ENCODE measurements at places on chromosomes 6 and 20.

GRCh38 chr6:92188016-92188415, 1231.3 kb downstream of the EPHA7 start:
- no peak for DNase-seq

DNA sequence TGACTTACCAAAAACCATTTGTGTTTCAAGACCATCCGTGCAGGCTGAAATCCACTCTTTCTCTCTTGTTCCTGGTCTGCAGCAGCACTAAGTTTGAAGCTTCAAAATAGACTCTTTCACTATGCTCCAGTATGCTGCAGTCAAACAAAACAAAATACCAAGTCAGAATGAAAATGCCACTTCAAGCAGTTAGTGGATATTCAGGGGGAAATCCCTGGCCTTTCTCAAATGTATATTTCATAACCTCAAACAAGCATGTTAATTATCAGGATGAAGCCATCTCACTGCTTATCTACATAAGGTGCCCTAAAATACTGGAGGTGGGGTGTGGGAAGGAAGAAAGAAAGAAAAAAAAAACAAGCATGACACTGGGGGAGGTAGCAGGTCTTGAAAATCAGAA, 103.5 kb downstream of the ATXN1 start:
- DNase-seq, result no peak

- DNase-seq, result no peak
Observed at GRCh38 chr20:63025534-63026331, 19.0 kb upstream of the BHLHE23 start.

- DNase-seq, result no peak
Observed at GRCh38 chr20:11832851-11833250, 84.8 kb upstream of the BTBD3 start.

DNA sequence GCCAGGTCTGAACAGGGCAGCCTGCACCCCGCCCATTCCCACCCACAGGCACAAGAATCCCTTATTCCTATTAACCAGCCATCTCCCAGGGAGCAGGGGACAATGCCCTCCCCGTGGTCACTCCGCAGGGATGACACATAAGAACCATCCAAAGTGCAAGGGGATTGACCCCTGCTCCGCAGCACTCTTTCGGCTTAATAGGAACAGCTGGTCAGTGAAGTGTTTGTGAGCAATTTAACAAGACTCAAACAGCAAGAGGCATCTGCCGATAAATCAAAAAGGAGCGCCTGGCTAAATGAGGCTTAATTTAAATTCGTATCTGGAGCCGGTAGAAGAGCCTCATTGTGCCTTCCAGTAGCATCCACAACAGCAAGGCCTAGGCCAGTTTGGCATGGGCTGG, 389.4 kb downstream of the RNGTT start:
- no peak for DNase-seq

DNA sequence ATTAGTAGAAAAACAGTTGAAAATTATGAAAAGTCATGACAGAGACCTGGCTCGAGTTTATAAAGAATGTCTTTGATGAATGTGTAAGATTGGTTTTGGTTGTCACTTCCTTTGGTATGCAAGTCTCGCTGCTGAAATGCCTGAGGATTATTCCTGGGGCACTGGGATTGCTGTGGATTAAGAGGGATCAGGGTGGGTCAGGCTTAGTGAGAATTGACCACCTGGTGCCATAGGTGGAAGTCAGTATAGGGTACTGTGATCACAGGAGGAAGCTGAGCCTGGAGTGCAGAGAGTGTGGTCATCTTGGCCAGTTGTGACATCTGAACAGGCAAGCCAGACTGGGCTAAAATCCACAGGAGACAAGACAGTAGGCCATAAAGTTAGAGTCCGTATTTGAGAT, 34.9 kb downstream of the CEP43 start:
- DNase-seq, result no peak

GRCh38 chr6:158488065-158488464, 71.8 kb upstream of the TMEM181 start:
- no peak for DNase-seq

DNA sequence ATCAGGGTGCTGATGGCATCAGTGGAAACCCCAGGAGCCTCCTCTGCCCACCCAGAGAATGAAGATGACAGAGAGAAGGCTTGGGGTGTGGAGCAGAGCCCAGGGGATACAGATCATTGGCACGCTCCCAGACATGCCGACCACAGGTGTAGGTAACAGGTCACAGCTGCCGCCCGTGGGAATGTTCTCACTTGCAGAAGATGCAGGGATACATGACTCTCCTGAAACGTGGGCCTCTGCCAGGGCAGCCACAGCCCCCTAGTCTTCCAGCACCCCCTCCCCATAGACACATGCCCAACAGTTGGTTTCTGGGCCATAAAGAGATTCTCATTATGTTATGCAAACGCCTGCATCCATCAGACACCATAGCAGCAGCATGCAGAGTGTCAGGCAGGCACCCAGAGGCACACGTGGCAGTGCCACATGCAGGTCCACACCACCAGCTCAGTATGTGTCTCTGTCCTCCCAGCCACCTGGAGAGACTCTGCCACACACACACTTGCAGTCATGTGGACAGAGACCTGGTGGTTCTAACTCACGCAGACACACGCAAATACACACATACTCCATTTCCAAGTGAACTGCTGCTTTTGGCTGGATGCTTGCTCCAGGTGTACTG, 45.5 kb downstream of the LRFN2 start:
- DNase-seq, result no peak

- no peak for DNase-seq
Observed at GRCh38 chr6:141866731-141867497, 265.8 kb upstream of the GJE1 start.

DNA sequence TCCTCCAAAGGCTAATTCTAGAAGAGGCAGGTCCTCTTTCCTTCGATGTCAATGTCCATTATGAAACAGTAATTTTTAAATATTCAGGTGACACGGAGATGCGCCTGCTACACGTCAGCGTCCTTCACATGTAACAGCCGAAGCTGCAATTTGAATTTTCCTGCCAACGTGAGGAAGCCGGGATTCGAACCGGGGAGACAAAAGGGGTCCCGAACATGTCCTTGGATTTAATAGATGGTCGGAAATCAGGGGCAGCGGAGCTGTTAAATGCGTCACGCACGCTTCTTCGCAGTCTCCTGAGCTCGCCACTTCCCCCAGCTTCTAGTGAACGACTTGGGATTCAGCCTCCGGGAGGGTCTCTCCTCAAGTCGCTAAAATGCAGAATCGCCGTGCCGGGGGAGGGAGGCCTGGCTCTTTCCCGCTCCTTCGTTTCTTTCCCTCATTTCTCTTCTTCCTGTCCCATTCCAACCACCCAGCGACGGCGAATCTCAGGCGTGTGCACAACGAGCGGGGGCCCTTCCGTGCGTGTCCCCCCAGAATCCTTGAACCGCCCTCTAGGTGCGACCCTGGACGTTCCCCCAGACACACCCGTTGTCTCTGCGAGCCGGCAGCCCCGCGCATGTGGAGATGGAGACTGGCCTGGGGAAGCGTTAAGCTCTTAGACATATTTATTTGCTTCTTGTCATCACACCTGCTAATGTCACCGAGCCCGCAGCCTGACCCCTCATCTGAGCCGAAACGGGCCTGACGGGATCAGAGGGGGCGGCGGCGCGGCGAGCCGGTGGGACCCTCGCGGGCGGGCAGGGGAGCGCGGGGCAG, 1.3 kb upstream of the FOXC1 start:
- no peak for DNase-seq

- no peak for DNase-seq
Observed at GRCh38 chr20:62413896-62414481, 6.9 kb upstream of the CABLES2 start.

DNA sequence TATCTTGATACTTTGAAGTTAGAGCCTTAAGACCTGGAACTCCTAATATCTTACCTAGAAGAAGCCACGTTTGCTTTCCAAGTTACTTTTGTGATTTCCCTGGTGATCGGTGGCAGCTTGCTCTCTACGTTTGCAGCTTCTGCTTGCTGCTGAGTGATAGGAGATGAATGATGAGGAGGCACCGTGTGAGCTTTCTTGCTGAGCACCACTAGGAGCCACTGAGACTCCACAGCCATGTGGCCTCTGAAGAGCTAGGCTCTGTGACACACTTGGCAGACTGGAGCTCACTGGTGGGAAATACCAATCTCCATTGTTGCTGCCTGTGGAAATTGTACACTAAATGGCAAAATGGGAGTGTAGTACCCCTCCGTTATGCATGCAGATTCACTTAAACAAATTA, 161.8 kb downstream of the IBTK start:
- DNase-seq, result no peak

DNA sequence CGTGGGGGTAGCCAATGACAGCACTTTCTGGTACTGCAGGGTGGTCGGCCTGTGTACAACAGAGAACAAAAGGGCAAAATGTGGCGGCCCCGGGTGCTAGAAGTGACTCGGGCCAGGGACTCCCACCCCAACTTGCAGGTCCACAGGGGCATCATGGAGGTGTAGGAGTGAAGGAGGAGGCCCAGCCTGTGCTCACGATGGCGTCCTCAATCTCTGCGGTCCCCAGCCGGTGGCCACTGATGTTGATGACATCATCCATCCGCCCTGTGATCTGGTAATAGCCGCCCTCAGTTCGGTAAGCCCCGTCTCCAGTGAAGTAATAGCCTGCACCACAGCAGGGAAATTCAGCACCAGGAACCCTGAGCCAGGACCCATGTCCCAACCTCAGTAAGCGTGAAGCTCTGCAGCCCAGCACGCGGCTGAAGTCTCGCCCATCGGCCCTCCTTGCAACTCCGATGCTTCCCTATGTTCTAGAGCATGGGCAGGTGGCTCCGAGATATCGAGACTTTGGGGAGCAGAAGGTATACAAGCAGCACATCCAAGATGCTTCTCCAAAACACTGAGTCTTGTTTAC, 20.2 kb upstream of the APMAP start:
- no peak for DNase-seq

DNA sequence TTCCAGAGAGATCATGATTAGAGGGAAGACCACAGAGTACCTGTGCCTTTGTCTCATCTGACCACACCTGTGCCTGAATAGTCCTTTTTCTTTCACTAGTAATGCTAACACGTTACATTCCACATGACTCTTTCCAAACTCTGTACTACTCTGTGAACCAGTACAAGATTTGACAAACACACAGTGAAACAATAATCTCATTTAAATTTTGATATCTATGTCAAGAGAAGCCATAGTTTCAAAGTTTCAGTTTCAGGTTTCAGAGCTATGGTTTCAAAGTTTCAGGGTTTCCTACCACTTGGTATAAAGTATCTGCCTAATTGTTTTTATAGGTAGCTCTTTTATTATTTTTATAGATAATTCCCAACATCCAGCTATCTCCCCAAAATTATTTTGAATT, 62.0 kb upstream of the PHACTR2 start:
- no peak for DNase-seq

DNA sequence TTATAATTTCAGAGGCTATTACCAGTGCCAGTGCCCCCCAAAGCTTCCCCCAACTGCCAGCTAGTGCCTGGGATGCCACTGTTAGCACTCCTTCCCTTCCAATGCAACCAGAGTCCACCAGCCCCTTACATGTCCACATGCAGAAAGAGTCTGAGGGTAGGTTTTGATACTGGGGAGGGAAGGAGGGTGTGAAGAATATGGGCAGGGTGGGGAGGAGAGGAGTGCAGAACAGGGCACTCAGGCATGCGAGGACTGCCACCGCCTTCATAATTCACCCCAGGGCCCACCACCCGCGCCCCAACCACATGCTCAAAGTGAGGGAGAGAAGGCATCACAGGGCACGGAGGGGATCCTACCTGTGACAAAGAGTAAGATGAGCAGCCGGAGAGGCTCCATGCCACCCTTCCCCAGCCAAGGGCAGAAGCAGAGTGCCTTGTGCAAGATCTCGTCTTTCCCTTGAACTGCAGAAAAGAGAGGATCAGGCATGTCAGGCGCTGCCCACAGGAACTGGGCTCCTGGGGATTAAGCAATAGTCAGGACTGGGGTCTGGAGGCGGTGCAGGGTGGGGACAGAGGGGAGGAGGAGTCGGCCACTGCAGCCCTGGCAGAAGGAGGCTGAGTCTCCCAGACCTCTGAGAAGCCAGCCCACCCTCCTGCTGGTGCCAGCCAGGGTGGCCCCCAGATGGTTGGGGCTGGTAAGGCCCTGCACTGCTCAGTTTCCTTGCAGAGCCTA, at the start of gene TREM2:
TSS of gene TREM2 (minus strand) at position 430 of the 732 bp plus-strand sequence. CDS start at position 396, 34 bp downstream.
- no peak for DNase-seq

DNA sequence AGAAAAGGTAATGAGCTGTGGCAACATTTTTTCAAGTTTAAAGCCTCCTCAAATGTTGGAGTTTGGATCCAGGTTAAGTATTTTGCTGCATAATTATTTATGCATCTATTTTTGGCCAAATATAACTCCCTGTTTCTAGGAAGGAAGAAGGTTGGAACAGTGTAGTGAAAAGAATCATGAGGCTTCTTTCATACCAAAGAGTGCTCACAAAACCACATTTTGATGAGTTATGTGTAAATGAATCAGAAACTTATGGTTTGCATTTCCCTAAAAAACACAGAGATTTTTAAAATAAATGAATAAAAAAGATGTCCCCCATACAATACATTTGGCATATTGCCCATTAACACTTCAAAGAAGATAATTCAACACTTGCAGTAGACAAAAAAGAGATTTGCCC, 246.9 kb upstream of the PRDM1 start:
- DNase-seq, result no peak

- no peak for DNase-seq
Observed at GRCh38 chr6:88616380-88616779, 347.0 kb downstream of the RNGTT start.

GRCh38 chr6:146358431-146359046, 185.1 kb upstream of the RAB32 start:
- DNase-seq, result peak; percentile 45

DNA sequence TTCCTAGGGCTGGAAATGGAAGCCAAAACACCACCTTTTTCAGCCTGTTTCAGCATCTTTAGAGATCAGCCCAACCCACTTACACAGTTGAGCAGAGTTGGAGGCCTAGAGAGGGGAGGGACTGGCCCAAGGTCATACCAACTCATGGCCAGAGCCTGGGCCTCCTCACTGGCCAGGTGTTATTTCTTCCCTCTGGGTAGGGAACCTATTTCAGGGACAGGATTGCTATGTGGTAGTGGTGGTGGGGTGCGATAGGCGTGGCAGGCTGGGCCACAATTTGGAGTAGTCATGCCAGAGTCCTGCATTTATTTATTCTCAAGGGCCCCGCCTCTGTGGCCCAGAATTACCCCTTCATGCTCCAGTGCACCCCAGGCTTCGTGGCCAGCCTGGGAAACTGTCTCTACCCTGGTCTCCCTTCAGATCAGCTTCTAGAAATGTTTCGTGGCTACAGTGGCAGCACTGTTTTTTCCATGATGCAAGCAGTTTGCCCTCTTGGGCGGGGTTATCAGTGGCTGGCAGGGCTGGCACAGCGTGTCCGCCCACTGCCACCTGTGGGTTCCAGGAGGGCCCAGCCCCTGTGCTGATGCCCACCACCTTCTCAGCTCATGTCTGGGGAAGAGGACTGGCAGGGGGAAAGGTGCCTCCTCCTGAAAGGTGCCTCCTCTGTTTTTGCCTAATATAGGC, 6.2 kb downstream of the VEGFA start:
- no peak for DNase-seq

DNA sequence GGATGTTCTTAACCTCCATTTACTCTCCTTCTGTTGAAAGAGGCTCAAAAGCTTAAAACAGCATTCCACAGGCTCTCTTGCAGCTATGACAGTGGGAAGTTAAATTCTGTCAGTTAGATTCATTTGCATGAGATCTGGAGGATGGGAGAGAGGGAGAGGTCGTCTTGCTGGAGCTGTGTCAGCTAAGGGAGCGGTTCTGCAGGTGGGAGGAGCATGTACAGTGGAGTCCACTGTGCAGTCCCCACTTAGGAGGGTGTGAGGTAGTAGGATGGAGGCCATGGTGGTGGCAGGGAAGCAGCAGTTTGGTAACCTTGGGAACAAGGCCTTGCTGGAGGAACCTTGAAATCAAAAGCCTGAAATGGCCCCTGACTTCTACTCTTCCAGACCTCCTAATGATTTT, 12.0 kb upstream of the B4GALT5 start:
- no peak for DNase-seq

GRCh38 chr6:16184129-16184528, 54.3 kb upstream of the GMPR start:
- peak; percentile 54 for DNase-seq

Data from CD14-positive monocyte (primary cell).